ENCODE measurements at places on chromosomes 3 and 15.

DNA sequence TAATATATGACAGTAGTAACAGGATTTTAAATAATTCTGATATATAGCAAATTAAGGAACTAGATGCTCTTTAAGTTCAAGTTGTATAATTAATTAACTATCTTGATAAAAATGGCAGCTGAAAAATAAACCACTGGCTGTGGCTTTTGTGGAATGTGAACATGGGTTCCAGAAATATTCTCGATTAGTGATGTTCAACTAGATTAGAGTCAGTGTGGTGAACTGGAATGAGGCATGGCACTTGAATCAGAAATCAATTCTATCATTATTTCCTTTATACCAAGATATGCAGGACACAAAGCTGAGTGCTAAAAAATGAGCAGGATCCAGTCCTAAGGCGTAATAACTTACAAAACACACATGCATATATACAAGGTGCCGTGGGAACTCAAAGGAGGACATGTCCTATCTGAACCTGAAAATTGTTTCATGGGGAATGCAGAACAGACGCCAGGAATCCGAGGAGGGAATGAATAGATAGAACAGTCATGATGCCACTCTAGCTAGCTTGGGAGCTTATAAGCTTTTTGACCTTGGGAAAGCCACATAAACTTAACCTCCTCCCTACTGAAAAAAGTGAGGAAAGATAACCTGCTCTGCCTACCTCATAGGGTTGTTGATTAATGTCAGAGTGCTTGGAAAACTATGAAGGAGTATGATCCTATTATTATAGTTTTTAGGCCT lies 402.4 kb downstream of the PLCL2 start:
- DNase-seq, result no peak
- no peak overlapping the region for H3K4me3 ChIP-seq
- no peak overlapping the region for H3K27ac ChIP-seq

GRCh38 chr3:127170814-127171213 lies 22.1 kb upstream of the PRR23E start:
- H3K27ac ChIP-seq, result no peak overlapping the region
- no peaks in the 10 kb centered on the region for H3K4me1 ChIP-seq
- H3K36me3 ChIP-seq, result no peaks in the 10 kb centered on the region
- H3K4me3 ChIP-seq, result no peak overlapping the region

DNA sequence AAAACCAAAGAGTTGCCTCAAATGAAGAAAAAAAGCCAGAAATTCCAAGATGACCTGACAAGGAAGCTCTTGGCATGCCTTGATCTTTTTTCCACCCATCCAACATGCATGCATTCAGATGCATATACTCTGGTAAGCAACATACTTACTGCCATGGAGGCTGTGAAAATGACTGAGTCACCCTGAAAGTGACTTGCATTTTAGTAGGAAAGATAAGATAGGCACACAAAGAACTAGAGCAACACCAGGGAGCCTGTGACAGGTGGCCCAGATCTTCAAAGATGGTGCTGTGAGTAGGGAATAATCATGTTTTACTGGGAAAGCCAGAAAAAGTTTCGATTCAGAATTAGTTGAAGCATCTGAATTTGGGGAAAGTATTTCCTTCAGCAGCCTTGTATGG lies 185.1 kb upstream of the SLCO3A1 start:
- H3K27ac ChIP-seq, result no peak overlapping the region
- H3K36me3 ChIP-seq, result no peaks in the 10 kb centered on the region
- H3K27me3 ChIP-seq, result no peaks in the 10 kb centered on the region

DNA sequence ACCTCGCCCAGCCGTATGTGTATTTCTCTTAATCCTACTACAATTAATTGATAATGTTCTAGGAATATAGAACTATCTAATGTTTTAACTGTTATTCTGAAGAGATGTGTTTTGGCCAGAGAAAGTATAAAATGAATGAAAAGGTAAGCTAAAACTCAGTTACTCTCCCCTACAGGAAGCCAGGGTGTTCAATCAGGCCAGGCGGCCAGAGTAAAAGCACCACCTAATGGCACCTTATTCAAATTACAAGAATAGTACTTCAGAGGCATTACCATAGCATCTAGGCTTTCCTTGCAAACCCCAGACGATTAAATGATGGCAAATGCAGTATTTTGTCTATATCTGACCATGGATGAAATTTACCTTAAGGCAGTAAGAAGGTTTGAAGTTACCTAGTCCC lies 10.4 kb downstream of the SLC12A8 start:
- no peaks in the 10 kb centered on the region for H3K27me3 ChIP-seq
- no peaks in the 10 kb centered on the region for H3K36me3 ChIP-seq
- H3K4me3 ChIP-seq, result no peak overlapping the region
- DNase-seq, result no peak

- no peak for DNase-seq
- no peak overlapping the region for H3K4me3 ChIP-seq
- peaks cover 18% of the 10 kb centered on the region for H3K4me1 ChIP-seq
- H3K36me3 ChIP-seq, result no peaks in the 10 kb centered on the region
- H3K27ac ChIP-seq, result no peak overlapping the region
Observed at GRCh38 chr15:69781411-69782125, 316.1 kb downstream of the TLE3 start.

GRCh38 chr3:2456788-2457187 lies 358.1 kb downstream of the CNTN4 start:
- no peaks in the 10 kb centered on the region for H3K4me1 ChIP-seq
- no peak overlapping the region for H3K27ac ChIP-seq
- H3K4me3 ChIP-seq, result no peak overlapping the region
- no peak for DNase-seq
- no peaks in the 10 kb centered on the region for H3K36me3 ChIP-seq
- H3K27me3 ChIP-seq, result no peaks in the 10 kb centered on the region

GRCh38 chr3:122265957-122266356 lies 59.1 kb upstream of the CSTA start:
- H3K27me3 ChIP-seq, result no peaks in the 10 kb centered on the region
- no peaks in the 10 kb centered on the region for H3K36me3 ChIP-seq
- no peak overlapping the region for H3K27ac ChIP-seq

- no peaks in the 10 kb centered on the region for H3K36me3 ChIP-seq
- H3K27me3 ChIP-seq, result no peaks in the 10 kb centered on the region
- no peak overlapping the region for H3K27ac ChIP-seq
Observed at GRCh38 chr15:83982748-83983147, 252.8 kb upstream of the GOLGA6L4 start.

GRCh38 chr3:114089675-114090074 lies 33.1 kb downstream of the QTRT2 start:
- no peaks in the 10 kb centered on the region for H3K27me3 ChIP-seq
- DNase-seq, result no peak
- no peak overlapping the region for H3K4me3 ChIP-seq
- no peak overlapping the region for H3K27ac ChIP-seq
- peaks cover 19% of the 10 kb centered on the region for H3K36me3 ChIP-seq
- no peaks in the 10 kb centered on the region for H3K4me1 ChIP-seq

GRCh38 chr3:46835054-46835453 lies 28.2 kb downstream of the MYL3 start:
- H3K4me1 ChIP-seq, result no peaks in the 10 kb centered on the region
- H3K4me3 ChIP-seq, result no peak overlapping the region
- H3K27ac ChIP-seq, result no peak overlapping the region
- DNase-seq, result no peak
- H3K36me3 ChIP-seq, result no peaks in the 10 kb centered on the region
- H3K27me3 ChIP-seq, result no peaks in the 10 kb centered on the region

DNA sequence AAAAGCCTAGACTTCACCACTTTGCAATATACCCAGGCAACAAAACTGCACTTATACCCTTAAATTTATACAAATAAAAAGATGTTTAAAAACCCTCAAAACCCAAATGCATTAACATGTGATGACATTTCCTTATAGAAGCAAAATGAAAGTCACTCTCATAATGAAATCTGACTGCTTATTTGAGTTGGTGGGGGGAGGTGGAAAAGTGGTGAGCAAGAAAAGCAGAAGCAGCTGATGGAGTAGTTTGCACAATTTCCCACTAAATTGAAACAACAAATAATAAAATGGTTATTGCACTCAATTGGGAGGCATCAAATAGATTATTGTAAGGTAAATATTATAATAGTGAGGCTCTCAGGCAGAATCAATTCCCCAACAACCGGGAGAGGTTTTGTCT lies 54.0 kb upstream of the GADL1 start:
- no peak overlapping the region for H3K4me3 ChIP-seq
- no peak overlapping the region for H3K27ac ChIP-seq
- H3K27me3 ChIP-seq, result no peaks in the 10 kb centered on the region

- H3K4me1 ChIP-seq, result no peaks in the 10 kb centered on the region
- H3K27ac ChIP-seq, result no peak overlapping the region
- H3K4me3 ChIP-seq, result no peak overlapping the region
Observed at GRCh38 chr3:4045756-4046155, 246.5 kb downstream of the LRRN1 start.

GRCh38 chr3:100838157-100838556 lies 128.9 kb downstream of the TFG start:
- no peak overlapping the region for H3K4me3 ChIP-seq
- H3K4me1 ChIP-seq, result no peaks in the 10 kb centered on the region
- no peaks in the 10 kb centered on the region for H3K27me3 ChIP-seq
- no peak overlapping the region for H3K27ac ChIP-seq
- no peaks in the 10 kb centered on the region for H3K36me3 ChIP-seq
- DNase-seq, result no peak

DNA sequence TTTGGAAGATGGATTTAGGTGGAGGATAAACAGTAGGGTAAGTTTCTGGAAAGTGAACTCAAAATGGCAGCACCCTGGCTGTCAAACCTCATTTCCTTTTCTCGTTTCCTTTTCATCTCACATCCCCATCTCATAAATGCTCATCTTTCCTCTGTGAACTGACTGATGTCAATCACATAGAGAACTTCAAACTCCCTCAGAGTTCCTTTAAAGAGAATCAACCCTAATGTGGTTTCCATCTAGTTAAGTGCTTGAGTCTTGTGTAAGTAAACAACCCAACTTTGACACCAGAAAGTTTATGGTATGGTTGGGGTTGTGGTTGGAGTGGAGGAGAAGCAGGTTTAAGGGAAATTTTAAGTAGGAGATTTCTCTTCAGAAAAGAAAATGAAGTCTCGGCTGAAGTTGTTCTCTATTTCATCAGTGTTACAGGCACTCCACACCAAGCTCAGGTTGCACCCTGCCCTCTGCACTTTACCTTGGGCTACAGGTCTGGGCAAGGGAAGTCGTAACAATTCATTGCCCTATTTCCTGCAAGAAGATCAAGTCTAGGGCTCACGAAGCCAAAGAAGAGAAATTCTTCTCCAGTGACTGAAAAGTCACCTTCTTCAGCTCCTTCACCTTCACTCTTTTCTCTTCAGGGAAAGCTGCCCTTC lies 34.4 kb upstream of the TNIK start:
- peak; percentile 72 for DNase-seq
- H3K27ac ChIP-seq, result no peak overlapping the region
- peak overlapping the region; percentile 19 for H3K4me3 ChIP-seq
- H3K36me3 ChIP-seq, result no peaks in the 10 kb centered on the region
- peaks cover 48% of the 10 kb centered on the region for H3K4me1 ChIP-seq

DNA sequence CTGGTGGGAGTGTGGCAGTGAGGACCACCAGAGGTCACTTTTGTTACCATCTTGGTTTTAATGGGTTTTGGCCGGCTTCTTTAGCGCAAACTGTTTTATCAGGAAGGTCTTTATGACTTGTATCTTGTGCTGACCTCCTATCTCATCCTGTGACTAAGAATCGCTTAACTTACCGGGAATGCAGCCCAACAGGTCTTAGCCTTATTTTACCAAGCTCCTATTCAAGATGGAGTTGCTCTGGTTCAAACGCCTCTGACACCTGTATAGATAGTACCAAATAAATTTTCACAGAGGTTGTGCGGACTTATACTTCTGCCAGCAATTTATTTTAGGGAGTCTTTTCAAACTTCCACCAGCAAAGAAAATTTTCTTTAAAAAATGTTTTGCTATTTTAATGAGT lies 13.6 kb upstream of the SLCO3A1 start:
- H3K4me3 ChIP-seq, result no peak overlapping the region
- peaks cover 3% of the 10 kb centered on the region for H3K27me3 ChIP-seq
- H3K4me1 ChIP-seq, result no peaks in the 10 kb centered on the region
- no peak overlapping the region for H3K27ac ChIP-seq

DNA sequence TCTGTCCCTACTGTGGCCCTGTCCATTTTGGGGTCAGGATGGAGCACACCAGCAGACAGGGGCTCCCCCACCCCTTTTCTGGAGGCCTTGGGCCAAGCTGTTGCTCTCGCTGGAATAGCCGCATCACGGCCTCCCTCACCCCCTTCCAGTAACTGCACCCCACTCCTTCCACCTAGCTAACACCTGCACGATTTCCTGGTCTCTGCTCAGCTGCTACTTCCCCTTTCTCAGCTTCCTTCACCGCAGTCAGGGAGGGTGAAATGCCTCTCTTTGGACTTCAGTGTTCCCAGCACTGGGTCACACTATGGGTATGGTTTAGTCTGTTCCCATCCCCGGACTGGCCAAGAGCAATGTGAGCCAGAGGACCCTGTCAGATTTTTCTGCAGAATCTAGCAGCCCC lies 400.2 kb downstream of the MCTP2 start:
- no peak overlapping the region for H3K4me3 ChIP-seq
- H3K4me1 ChIP-seq, result no peaks in the 10 kb centered on the region
- DNase-seq, result no peak
- H3K36me3 ChIP-seq, result no peaks in the 10 kb centered on the region

DNA sequence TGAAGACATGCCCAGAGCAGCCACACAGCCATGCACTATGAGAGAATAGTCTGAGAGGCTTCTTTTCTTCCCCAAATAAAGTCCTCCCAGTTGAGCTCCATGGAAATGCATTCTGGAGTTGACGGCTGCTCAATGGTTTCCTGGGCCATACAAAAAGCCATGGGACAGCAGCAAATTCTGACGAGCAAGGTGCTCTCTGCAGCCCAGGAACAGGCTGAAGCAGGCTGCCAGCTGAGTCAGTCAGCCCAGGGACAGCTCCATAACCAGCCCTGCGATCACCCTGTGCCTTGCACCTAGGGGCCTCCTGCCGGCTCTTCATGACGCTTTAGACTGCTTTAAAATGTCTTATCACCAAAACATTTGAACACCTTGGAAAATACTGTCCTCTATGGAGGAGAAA lies 256.3 kb upstream of the CHRNA7 start:
- no peak overlapping the region for H3K4me3 ChIP-seq
- DNase-seq, result no peak
- H3K27ac ChIP-seq, result no peak overlapping the region
- no peaks in the 10 kb centered on the region for H3K36me3 ChIP-seq
- H3K4me1 ChIP-seq, result no peaks in the 10 kb centered on the region

GRCh38 chr3:61591300-61591699 lies 29.9 kb downstream of the PTPRG start:
- no peaks in the 10 kb centered on the region for H3K27me3 ChIP-seq
- no peak for DNase-seq
- H3K36me3 ChIP-seq, result no peaks in the 10 kb centered on the region
- no peaks in the 10 kb centered on the region for H3K4me1 ChIP-seq
- H3K4me3 ChIP-seq, result no peak overlapping the region
- H3K27ac ChIP-seq, result no peak overlapping the region

DNA sequence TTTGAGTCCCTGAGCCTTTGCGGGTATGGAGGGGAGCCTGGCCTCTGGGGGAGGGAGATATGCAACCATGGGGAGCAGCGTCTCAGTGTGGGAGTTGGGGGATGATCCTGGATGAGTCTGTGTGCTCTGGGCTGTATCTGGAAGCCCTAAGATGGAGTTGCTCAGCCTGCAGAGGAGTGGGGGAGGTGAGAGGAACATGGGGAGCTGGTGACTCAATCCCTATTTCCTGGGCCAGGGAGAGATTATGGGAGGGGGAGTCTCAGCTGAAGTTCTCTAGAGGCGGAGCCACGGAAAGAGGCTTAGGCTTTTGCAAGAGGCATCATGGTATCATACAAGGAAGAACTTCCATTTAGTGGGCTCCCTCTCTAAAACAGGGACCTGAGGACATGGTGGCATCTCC lies 59.5 kb upstream of the TMEM115 start:
- no peak overlapping the region for H3K27ac ChIP-seq
- no peaks in the 10 kb centered on the region for H3K36me3 ChIP-seq
- H3K4me1 ChIP-seq, result no peaks in the 10 kb centered on the region
- no peaks in the 10 kb centered on the region for H3K27me3 ChIP-seq
